Stimulated activated memory B cell treated with anti-CD40 and anti-IgM and Interleukin-4, amounts not matched to agents 10 μg/mL and 1 μg/mL and 100 μg/mL, for 72 hours (primary cell): ENCODE measurements at places on chromosomes 12 and 14.

GRCh38 chr12:3294481-3294911 lies 196.5 kb upstream of the PRMT8 start:
- H3K27me3 ChIP-seq, result peaks cover 56% of the 10 kb centered on the region
- no peak overlapping the region for H3K27ac ChIP-seq
- H3K4me3 ChIP-seq, result no peak overlapping the region
- ATAC-seq, result no peak

DNA sequence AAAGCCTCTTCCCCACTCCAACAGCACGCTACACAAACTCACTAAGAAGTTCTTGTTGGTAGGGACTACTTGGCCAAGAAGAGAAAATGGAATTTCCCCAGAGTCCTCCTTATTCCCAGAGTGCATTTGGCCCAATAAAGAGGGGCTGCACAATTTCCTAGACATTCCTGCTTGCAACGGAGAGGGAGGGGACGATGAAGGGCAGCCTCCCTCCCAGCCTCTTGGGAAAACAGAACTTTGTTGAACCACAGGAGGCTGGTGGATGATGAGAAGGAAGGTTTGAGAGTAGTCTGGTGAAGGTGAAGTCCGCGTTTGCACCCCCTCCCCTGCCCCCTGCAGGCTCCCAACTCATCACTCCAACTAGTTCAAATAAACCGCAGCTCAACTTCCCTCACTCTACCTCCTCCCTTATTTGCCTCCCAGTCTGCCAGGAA lies 19.1 kb upstream of the TBX3 start:
- no peak overlapping the region for H3K27ac ChIP-seq
- no peaks in the 10 kb centered on the region for H3K4me1 ChIP-seq
- peaks cover 61% of the 10 kb centered on the region for H3K27me3 ChIP-seq
- no peak for ATAC-seq
- no peak overlapping the region for H3K4me3 ChIP-seq
- H3K36me3 ChIP-seq, result no peaks in the 10 kb centered on the region

DNA sequence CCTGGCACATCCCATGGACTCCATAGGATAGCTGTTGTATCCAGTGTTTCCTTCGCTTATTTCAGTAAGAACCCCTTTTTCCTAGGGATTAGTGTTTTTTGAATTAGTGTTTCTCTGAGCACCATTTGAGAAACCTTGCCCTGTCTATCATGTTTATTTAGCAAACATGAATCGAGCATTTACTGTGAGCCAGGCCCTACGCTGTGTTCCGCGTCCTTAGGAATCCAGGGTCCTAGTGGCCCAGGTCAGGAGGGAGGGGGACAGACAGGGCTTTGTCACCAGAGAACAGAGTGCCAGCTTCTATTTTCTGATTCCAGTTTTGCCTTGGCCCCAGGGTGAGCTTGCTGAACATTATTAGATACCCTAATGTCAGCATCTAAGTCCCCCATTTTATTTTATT lies 2.5 kb downstream of the TEAD4 start:
- no peak for ATAC-seq
- H3K36me3 ChIP-seq, result no peaks in the 10 kb centered on the region
- H3K4me3 ChIP-seq, result no peak overlapping the region
- H3K4me1 ChIP-seq, result peaks cover 18% of the 10 kb centered on the region
- no peak overlapping the region for H3K27ac ChIP-seq
- H3K27me3 ChIP-seq, result peaks cover 85% of the 10 kb centered on the region

DNA sequence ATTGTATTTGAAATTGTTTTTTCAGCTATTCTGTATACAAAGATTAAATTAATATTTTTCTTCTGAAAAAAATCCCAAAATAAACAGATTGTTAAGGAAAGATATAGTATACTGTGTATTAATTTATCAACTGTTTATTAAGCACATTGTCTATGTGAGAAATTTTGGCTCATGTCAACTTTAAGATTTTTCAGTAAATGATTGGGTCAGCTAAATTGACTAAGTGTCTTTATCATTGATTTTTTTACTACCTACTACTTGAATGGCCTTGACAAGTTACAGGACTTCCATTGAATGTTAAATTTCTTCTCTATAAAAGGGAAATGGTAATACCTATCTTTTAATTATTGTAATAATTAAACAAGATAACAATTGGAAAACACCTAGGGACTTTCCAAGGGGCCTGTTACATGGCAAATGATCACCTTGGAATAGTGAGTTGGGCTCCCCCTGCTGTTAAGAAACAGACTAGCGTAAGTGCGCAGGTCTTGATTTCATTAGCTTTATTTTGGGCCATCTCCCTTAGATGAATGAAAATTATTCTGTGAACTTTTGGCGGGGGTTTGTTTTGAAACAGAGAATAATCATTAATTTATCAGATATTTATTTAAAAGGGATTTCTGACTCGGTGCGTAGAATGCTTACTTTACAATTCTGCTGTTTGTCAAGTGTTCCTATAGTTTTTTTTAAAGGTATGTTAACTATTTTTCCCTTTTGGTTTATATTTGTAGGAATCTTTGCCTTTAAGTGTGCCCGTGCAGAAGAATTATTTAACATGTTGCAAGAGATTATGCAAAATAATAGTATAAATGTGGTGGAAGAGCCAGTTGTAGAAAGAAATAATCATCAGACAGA lies 14.5 kb upstream of the CCT2 start:
- no peaks in the 10 kb centered on the region for H3K4me1 ChIP-seq
- no peaks in the 10 kb centered on the region for H3K27me3 ChIP-seq
- no peak overlapping the region for H3K4me3 ChIP-seq
- no peak overlapping the region for H3K27ac ChIP-seq
- peaks cover 40% of the 10 kb centered on the region for H3K36me3 ChIP-seq

DNA sequence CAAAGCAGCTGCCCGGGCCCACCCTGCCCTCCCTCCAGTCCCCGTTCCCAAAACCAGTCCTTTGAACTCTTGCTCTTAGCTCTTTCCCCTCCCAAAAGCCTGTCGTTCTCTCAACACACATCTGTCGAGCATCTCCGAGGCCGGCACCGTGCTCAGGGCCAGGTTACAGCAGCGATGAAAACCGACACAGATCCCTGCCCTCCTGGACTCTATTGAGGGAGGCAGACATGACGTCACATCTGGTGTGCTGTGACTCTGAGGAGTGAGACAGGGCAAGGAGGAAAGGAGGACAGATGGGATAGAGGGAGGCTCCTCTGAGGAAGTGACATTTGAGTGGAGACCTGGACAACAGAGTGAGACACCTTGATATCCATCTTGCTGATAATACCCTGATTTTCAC lies 34.6 kb upstream of the PWP1 start:
- no peak overlapping the region for H3K4me3 ChIP-seq
- H3K27me3 ChIP-seq, result peaks cover 40% of the 10 kb centered on the region
- no peaks in the 10 kb centered on the region for H3K4me1 ChIP-seq
- no peak for ATAC-seq

GRCh38 chr12:990661-991349 lies at the start of gene ERC1:
TSS of gene ERC1 (plus strand) at chr12:991223. CDS start at chr12:1027904, 36,681 bp downstream.
- peaks cover 26% of the 10 kb centered on the region for H3K4me1 ChIP-seq
- peak within 1 kb of the TSS; percentile 84 for H3K4me3 ChIP-seq
- ATAC-seq, result peak; percentile 95
- no peaks in the 10 kb centered on the region for H3K27me3 ChIP-seq
- H3K27ac ChIP-seq, result peak within 1 kb of the TSS; percentile 96

DNA sequence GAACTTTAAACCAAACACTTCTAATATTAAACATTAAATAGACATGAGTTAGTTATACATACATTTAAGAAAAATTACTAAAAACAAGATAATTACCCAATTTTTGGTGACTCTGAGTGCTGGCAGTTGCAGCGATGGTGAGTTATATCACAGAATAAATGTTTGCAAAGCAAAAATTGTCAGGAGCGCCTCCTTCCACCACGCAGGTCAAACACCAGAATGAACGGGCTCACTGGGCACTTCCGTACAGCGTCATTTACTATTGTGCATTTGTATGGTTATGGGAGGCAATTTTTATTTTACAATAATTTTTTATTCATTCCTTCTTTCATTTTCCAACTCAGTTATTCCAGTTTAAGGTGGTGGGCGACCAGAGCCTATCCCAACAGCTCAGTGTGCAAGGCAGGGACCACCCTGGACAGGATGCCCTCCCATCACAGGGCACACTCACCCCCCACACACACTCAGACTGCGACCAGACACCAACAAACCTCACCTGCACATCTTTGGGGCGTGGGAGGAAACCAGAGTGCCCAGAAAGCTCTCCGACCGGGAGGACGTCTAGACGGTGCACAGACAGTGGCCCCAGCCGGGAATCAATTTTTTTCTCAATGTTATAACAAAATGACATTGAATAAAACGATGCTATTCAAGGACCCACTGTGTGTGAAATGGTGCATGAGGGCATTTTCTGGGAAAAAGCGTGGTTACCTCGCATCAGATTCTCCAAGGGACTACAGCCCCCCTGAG lies 67.2 kb downstream of the TESC start:
- H3K27ac ChIP-seq, result peak overlapping the region; percentile 46
- H3K27me3 ChIP-seq, result peaks cover 17% of the 10 kb centered on the region
- peaks cover 52% of the 10 kb centered on the region for H3K36me3 ChIP-seq
- H3K4me1 ChIP-seq, result peaks cover 29% of the 10 kb centered on the region
